Peyer's patch (tissue), 4 donors: ENCODE measurements at places on chromosomes 11 and 22. TPM values are rescaled to one million over a fixed set of nuclear protein-coding genes. Genes with fewer than 3 reads are reported as not detected.

GRCh38 chr22:20159076-20159475 is 8.2 kb upstream of the CCDC188 start:
- no peak for DNase-seq

- DNase-seq = no peak
These were observed 37.2 kb downstream of the GRIK4 start for GRCh38 chr11:120548682-120549209.

GAL gene
- total RNA-seq = not detected

HBG1 gene
- not detected for total RNA-seq

DNA sequence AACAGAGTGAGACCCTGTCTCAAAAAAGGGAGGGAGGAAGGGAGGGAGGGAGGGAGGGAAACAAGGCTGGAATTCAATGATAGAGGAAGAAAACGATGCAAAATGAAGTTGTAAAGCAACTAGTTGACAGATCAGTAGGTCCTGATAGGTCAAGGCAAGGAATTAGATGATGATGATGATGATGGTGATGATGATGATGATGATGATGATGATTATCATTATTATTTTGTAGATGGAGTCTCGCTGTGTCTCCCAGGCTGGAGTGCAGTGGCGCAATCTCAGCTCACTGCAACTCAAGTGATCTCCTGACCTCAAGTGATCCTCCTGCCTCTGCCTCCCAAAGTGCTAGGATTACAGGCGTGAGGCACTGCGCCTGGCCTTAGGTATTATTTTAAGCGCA is 11.3 kb upstream of the L3MBTL2 start:
- no peak for DNase-seq

NCR3LG1 gene
- total RNA-seq = 11.7 TPM

GNAZ gene
- total RNA-seq = 0.35 TPM

GRCh38 chr11:105991888-105992287 is 30.2 kb downstream of the MSANTD4 start:
- DNase-seq = no peak

DNA sequence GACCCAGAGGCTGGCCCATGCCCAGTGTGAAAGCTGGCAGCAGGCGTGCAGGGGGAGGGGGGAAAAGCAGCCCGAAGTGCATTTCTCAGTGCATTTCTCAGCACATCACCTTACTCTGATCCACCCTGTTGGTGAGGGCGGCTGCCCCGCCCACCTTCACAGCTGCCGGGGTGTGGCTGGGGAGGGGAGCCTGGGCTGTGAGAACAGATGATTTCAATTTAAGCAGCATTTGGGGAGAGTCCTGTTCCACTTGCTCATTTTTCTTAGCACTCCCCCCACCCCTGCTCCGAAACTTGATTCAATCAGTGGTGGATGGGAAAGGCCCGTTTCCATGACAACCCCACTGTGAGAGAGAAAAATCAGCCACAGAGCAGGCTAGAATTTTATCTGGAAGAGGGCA is 84.8 kb downstream of the SNX19 start:
- no peak for DNase-seq

GRCh38 chr11:57681168-57681567 is 13.3 kb downstream of the ZDHHC5 start:
- no peak for DNase-seq

- no peak for DNase-seq
These were observed 32.6 kb upstream of the TMEM123 start for GRCh38 chr11:102485095-102485722.

- DNase-seq = no peak
These were observed 8.3 kb downstream of the AP2A2 start for GRCh38 chr11:933936-934335.

DNA sequence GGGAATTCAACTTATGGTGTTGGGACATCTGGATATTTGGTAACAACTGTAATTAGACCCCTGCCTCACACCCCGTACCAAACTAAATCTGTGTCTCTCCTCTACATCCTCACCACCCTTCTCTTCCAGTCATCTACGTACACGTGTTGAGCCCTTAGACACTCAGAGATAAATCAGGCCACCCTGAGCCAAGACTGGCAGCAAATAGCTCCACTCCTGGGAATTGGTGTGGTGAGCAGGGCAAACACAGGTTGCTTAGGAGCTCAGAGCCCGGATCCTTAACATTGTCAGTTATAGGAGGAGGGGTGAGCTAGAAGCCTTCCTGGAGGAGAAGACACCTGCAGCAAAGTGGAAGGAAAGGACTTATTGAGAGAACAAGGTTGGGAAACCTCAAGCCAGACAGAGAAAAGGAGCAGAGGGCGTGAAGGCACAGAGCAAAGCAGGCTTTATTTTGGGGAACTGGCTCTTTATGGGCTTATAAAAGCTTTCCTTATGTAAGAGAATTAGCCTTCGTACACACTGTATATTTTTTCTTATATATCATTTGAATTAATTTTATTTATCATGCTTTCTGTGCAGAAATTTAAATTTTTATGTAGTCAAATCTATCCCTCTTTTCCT is 36.9 kb upstream of the KLHL35 start:
- no peak for DNase-seq

- no peak for DNase-seq
These were observed 99.8 kb downstream of the CEP164 start for GRCh38 chr11:117427356-117427874.

- DNase-seq = no peak
These were observed 27.0 kb downstream of the ADA2 start for GRCh38 chr22:17192186-17192585.

- DNase-seq = no peak
These were observed 70.2 kb upstream of the CREB3L1 start for GRCh38 chr11:46207270-46207669.

DNA sequence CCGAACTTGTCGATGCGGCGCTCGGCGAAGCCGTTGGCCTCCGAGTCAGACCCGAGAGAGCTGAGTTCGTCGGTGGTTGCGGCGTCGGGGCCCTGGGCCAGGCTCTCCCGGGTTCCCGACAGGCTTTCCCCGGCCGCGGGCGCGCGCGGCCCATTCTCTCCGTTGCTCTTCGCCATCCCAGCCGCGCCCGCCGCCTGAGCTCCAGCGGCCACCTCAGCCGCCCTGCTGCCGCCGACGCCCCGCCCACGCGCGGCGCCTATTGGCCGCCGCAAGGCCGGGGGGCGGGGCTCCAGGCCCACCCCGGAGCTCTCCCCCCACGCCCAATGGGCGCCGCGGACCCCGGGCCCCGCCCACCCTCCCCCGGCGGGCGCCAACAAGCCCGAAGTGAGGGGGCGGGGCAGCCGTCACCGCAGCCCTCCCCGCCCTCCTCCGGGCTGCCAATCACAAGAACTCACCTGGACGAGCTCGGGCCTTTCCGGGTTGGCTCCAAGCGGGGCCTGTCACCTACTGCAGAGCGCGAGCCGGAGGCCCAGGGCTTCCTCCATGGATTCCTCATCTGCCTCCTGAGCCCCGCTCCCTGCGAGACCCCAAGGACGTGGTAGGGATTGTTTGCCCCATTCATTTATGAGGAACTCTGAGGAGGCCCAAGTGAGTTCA is at the start of gene TBC1D10A:
Gene TBC1D10A (minus strand): TSS at position 236 of the 657 bp plus-strand sequence. CDS start 60 bp downstream, at position 176.
- peak; percentile 97 for DNase-seq

TMPRSS4 gene
- 85.3 TPM for total RNA-seq

OR10G4 gene
- total RNA-seq = not detected

GRCh38 chr11:123219066-123219690 is 24.1 kb upstream of the CLMP start:
- peak; percentile 74 for DNase-seq

DNA sequence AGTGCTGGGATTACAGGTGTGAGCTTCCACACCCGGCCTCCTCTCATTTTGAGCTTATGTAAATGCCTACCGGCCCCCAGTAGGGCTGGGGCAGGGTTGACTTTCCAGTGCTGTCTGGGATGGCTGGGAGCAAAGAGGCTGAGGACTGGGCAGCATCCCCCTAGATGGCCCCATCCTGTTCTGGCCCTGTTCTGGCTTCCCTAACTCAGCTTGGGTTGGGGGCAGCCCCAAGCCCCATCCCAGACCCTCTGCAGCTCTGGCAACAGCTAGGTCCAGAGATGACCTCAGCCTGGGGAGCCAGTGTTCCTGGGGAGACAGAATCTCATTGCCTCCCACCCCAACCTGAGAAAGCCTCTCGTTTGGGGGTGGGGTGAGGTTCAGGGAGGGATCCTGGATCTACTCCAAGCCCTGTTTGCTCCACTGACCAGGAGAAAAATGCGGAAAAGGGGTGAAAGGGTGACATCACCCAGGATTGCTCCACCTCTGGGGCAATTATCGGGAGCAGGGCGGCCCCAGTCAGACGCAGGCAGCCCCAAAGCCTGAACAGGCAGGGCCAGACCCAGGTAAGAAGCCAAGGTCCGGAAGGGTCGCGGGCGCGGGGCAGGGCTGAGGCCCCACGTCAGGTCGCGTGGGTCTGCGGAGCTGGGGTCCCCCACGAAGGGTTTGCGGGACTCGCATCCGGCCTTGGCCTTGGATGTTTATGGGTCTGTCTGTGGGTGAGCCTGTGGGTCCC is at the start of gene PNPLA2:
Gene PNPLA2 (plus strand): TSS at position 519 of the 733 bp plus-strand sequence. CDS start 805 bp downstream, outside the sequence.
- DNase-seq = peak; percentile 79

DNA sequence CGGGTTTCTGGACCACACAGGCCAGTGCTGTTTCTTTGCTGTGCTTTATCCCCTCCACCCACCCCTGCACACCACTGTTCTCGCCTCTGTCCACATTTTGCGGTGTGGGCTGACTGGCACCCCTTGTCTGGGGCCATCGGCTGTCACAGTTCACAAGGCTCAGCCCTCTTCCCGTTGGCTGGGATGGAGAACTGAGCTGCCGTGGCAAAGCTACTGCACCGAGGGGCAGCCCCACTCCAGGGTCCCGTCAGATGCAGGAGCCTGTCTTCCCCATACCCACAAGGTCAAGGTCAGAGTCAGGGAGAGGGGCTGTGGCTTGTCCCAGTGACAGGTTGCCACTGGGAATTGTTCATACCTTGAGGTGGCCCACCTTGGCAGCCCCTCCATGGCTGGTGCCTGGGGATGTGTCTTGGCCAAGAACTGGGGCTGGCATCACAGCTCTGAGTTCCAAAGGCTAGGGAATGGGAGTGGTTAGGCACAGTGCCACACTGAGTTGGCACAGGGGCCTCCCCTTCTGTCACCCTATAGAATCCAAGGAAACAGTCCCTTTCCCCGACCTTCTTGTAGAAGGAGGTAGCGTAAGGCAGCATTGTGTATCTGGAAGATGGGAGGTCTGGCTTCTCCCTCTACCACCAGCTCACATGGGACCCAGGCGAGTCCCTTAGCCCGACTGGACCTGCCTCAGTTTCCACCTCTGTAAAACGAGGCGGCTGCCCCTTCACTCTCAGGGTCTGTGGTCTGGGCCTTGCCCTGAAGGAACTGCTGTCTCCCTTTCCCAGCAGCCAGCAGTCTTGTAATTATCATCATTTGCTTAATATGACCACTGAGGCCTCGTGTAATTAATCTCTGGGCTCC is 3.4 kb downstream of the GRK2 start:
- DNase-seq = peak; percentile 79

CCDC87 gene
- total RNA-seq = not detected

FXYD2 gene
- total RNA-seq = not detected

- DNase-seq = no peak
These were observed 199.7 kb downstream of the C11orf91 start for GRCh38 chr11:33500861-33501479.
